ENCODE measurements at places on chromosomes 11 and 22.

- DNase-seq, result no peak
Observed at GRCh38 chr22:39247361-39247760, 2.6 kb upstream of the PDGFB start.

DNA sequence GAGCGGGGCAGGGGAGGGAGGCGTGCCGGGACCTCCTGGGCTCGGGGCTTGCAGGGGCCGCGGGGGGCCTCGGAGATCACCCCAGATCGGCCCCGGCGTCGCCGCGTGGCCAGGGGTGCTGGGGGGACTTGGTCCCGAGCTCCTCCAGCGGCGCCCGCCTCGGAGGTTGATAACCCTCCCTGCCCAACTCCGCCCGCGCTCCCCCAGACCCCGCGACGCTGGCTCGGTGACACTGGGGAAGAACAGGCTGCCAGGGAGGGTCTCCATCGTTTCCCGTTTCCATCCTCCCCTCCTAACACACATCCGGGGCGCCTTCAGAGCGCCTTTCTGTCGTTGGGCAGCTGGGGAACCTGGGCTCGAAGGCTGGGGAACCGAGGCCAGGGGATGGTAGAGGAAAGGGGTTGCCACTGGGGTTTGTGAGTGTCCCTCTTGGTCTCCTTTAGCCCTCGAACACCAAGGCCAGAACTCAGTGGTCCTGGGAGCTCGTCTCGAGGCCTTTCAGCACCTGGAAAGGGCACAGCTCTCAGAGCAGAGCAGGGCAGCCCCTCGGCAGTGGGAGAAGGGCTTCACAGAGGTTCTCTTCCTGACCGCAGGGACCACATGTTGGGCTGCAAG, 431 bp downstream of the SLC37A2 start:
- DNase-seq, result no peak

- peak; percentile 61 for DNase-seq
Observed at GRCh38 chr11:124194293-124195188, 11.4 kb downstream of the OR10D3 start.

GRCh38 chr11:1174441-1175370, 17.0 kb downstream of the MUC5AC start:
- no peak for DNase-seq

GRCh38 chr11:20007386-20007785, 152.9 kb downstream of the DBX1 start:
- no peak for DNase-seq

Data from fibroblast of lung (primary cell).